ENCODE measurements at places on chromosomes 2 and 18.

DNA sequence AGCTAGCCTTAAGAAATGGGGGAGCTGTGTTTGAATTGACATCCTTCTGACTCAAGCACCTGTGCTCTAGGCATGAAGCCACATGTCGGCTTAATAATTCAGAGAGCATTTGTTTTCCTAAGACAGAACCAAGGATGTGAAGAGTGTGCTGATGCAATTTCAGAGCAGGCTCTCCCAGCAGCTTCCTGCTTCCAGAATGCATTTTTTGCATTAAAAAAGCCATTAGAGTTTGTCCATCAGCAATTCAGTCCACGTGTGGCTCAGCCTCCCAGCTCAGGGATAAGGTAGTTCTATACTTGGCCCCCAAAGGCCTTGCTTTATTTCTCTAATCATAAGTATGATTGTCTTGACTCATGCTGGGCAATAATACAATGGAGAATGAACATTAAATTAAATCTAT is 37.7 kb downstream of the DOCK10 start:
- DNase-seq = no peak

DNA sequence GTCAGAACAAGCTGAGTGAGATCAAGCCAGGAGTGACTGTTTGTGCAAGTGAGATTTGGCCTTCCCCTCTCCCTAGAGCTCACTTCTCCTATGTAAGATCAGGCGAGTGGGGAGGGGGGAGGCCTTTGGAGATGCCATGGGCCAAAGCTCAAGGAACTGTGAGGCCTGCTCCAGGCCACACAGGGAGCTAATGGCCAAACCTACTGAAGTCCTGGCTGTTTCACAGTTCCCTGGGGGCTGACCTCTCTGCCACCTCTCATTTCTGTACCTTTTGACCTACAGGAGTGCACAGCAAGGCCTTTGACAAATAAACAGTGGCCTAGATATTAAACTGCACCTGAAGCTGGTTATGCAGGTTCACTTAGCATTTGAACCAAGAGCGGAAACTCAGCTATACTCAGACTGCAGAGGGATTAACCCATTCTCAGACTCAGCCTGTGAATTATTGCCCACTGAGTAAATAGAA is 235.0 kb upstream of the NT5C1B start:
- no peak for DNase-seq

- no peak for DNase-seq
Measured at GRCh38 chr18:419541-420175, 80.8 kb downstream of the COLEC12 start.

- DNase-seq = no peak
Measured at GRCh38 chr2:160453111-160453820, 40.3 kb downstream of the RBMS1 start.

- no peak for DNase-seq
Measured at GRCh38 chr2:208256192-208256782, 1.4 kb upstream of the IDH1 start.

DNA sequence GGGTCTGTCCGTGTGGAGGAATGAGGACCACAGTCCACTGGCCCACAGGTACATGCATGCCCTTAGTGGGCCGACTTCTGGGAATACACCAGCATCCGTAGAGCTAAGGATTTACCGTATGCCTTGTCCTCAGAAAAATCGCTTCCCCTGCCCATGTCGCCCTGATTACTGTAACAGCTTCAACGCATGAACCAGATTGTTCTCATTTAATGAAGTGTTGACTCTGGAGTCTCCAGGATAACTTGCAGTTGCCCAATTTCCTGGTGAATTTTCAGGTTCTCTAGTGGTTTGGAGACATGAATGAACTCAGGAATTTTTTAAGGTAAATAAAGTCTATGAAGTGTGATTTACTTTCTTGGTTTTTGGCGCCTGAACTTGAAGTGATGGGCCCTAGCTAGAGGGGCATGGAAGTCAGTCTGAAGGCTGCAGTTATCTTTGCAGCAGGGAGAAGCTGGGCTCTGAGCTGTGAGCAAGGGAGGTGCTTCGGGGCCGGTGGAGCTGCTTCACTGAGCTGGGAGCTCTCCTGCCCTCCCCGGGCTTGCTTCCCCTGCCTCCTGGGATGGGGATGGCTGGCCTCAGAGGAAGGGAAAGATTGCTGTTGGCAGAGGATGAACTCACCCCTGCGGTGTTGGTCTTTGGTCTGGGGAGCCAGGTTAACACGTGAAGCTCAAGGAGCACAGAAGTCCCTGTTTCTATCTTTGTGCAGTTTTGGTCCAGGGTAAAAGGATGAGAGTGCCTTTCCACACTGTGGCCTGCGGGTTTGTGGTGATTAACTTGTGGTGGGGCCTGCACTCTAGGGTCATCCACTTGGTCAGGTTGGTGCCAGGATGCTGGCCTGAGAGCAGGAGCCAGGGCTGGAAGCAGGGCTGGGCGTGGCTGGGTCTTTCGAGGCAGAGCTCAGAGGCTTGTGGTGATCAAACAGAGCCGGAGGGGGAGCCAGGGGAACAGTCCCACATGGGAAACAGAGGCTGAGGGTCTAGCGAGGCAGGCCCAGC is 28.1 kb downstream of the TCF7L1 start:
- DNase-seq = no peak

GRCh38 chr2:211333377-211333776 is 777.0 kb downstream of the CPS1 start:
- no peak for DNase-seq

GRCh38 chr18:35508746-35509338 is 11.1 kb upstream of the INO80C start:
- DNase-seq = no peak

- DNase-seq = peak; percentile 19
Measured at GRCh38 chr2:71807581-71808451, 339.8 kb downstream of the CYP26B1 start.

- no peak for DNase-seq
Measured at GRCh38 chr18:12543697-12544096, 114.2 kb downstream of the SPIRE1 start.

GRCh38 chr2:223921204-223921603 is 23.9 kb downstream of the WDFY1 start:
- DNase-seq = no peak

DNA sequence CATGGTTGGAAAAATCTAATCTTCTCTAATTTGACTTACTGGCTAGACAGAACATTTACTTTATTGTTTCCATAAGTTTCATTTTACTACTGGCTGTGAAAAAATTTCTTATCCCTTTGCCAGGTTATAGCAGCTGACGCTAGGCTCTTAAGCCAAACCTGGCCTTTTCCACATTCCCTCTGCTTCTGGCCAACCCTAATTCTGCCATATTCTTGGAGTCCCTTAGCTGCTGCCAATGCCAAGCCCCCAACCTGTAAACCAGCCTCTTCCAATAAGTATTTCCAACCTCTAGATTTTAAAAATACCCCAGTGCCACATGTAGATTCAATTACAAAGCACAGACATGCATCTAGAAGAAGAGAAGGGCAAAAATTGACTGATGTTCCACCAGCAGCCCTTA is 452.3 kb upstream of the MEX3C start:
- DNase-seq = no peak

DNA sequence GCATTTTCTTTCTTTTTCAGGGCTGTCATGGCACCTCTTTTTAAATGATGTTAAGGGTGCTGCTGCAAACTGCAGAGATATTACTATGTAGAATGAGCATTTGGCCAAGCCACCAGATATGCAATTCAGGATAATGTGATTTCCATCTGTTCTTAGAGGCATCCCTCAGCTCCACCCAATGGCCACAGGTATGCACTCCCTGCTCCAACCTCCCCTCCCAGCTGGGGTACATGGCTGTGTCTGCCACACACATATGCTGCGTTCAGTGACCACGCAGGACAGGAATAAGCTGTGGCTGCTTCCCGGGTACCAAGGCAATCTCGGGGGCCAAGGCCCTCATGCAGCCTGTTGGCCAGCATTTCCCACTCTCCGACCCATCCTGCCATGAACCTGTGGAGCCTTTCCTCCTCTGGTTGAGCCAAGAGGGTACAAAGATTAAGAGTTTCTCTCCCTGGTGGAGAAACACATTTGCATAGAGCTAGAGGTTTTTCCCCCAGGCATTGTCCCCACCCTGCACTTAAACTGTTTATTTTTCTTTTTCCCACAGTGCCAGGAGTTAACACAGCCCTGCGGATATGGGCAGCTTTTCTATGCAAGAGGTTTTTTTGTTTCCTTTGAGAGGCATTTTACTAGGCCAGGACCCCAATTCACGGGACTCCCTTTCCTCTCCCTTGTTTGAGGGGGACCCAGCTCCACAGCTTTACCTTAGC is 147.0 kb downstream of the GCA start:
- no peak for DNase-seq

GRCh38 chr2:142596334-142597088 is 281.0 kb upstream of the KYNU start:
- DNase-seq = no peak

- no peak for DNase-seq
Measured at GRCh38 chr2:75936311-75936710, 225.6 kb upstream of the GCFC2 start.

GRCh38 chr2:181810823-181811695 is 80.5 kb upstream of the ITPRID2 start:
- DNase-seq = no peak

DNA sequence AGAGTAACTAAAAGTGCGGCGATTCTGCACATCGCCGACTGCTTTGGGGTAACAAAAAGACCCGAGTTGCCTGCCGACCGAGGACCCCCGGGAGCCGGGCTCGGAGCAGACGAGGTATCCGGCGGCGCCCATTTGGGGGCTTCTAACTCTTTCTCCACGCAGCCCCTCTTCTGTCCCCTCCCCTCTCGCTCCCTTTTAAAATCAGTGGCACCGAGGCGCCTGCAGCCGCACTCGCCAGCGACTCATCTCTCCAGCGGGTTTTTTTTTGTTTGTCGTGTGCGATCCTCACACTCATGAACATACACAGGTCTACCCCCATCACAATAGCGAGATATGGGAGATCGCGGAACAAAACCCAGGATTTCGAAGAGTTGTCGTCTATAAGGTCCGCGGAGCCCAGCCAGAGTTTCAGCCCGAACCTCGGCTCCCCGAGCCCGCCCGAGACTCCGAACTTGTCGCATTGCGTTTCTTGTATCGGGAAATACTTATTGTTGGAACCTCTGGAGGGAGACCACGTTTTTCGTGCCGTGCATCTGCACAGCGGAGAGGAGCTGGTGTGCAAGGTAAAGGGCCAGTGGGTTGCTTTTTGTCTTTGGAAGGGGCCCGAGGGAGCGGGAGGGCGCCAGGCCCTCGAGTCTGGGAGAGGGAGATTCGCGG is 1.4 kb downstream of the TRIB2 start:
- peak; percentile 80 for DNase-seq

- no peak for DNase-seq
Measured at GRCh38 chr18:25349926-25350487, 2.0 kb downstream of the ZNF521 start.

DNA sequence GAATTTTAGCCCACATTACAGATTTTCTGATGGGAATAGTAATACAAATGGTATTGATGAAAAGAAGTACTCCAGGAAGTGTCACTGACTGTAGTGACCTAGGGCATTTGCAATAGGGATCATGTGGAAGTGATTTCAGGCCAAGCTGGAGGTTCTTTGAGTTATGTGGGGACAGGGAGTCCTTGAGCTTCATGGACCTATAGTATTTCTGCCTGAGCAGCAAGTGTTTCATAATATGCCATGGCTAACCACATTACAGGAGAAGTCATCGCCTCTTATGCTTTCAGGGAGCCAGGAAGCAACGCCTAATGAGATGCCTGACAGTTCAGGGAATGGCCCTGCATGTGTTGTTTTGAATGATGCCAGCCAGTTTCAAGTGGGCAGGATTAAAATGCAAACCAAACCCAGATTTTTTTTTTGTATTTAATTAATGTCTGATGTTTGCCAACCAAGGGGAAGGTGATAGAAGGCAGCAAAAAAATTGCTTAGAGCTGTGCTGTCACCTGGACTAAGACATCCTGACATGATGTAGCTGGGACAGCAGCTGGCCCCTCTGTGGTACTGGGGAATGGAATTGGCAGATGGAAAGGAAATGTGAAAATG is 109.5 kb downstream of the RAPGEF4 start:
- DNase-seq = no peak

DNA sequence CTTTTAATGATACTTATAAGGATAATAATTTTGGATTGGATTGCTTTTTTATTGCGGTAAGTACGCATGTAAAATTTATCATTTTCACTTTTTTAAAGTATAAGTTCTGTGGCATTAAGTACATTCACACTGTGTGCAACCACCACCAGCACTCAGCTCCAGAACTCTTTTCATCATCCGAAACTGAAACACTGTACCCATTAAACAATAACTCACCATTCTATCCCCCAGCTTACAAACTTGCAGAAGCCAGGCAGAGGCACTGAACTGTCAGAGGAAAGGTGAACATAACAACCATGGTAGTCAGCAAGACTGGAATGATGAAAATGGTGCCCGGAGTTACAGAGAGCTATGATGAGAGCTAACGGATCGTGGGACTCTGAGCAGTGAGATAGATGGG is 465.9 kb downstream of the ADCYAP1 start:
- no peak for DNase-seq

DNA sequence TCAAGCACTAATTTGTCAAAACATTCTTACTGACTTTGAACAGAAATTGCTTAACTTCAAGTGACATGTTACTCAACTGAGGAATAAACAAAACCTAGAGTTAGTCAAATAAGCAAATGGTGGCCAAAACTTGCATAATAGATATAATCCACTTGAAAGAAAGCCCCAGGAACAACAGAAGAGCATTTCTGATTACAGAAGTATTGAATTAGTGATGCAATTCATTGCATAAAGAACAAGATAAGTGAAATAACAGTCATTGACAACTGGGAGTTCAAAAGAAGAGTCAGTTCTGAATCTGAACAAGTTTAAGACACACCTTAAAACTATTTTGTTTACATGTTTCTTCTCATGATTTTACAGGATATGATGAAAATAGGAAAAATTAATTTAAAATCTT is 30.8 kb downstream of the COBLL1 start:
- DNase-seq = no peak

GRCh38 chr2:191170773-191171172 is 20.0 kb upstream of the STAT4 start:
- DNase-seq = no peak

- no peak for DNase-seq
Measured at GRCh38 chr2:128949360-128949759, 630.7 kb upstream of the HS6ST1 start.

- no peak for DNase-seq
Measured at GRCh38 chr2:233700028-233700635, 7.4 kb downstream of the UGT1A6 start.

DNA sequence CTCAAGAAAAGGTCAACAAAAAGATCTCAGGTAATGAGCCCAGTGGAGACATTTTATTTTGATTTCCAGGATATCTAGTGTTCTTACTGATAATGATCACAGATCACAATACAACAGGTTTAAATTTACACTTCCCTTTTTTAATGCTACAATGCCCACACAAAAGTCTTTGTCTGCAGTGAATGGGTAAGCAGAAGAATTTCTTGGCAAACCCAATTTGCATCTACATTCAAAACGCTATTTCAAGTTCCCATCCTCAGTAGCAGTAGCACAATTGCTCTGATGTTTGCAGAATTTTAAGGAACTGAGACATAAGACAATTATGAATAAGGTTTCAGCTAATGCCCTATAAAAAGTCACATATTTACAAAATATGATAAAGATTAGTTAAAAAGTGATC is 929.4 kb upstream of the PIK3C3 start:
- no peak for DNase-seq

GRCh38 chr2:164831887-164832286 is 9.7 kb downstream of the COBLL1 start:
- DNase-seq = no peak
